ENCODE measurements at places on chromosomes 1 and 21. TPM values are rescaled to one million over a fixed set of nuclear protein-coding genes. Genes with fewer than 3 reads are reported as not detected.

The FMN2 gene
- 2.3 TPM for total RNA-seq

The AMIGO1 gene
- 7.0 TPM for total RNA-seq

The PCP4L1 gene
- total RNA-seq: 1.1 TPM

The CHIT1 gene
- total RNA-seq: 0.14 TPM

The CLEC20A gene
- not detected for total RNA-seq
